ENCODE measurements at places on chromosomes 11 and 22. TPM values are rescaled to one million over a fixed set of nuclear protein-coding genes. Genes with fewer than 3 reads are reported as not detected.
A peak's percentile ranks its signal among the peaks of the same experiment; 100 is the strongest.

Gene KLHDC7B
- total RNA-seq: 6.2 TPM

Gene SAA1
- total RNA-seq: not detected

Gene GLB1L3
- total RNA-seq: 1.2 TPM

Gene AQP11
- total RNA-seq: 1.2 TPM

Gene KBTBD3
- 13.2 TPM for total RNA-seq

Gene SLC37A2
- 2.4 TPM for total RNA-seq

Gene MOV10L1
- total RNA-seq: not detected

Gene OR5A1
- total RNA-seq: not detected

DNA sequence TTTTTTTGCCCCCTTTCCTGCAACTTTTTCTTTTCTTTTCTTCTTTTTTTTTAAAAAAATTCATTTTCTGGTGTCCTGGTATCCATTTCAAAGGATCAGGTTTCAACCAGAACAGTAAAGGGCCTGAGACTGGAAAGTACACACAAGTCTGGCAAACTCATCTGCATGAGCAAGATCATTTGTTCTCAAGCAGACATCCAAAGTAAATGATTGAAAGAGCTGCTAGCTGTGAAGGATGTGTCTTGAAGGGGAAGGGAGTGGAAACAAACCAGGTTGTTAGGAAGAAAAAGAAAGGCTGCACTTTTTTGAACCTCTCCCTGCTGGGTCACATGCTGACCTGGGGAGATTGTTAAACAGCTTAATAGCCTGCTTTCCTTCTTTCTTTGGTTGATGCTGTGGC, 5.3 kb downstream of the YAP1 start:
- H3K4me1 ChIP-seq: peaks cover 12% of the 10 kb centered on the region
- peaks cover 32% of the 10 kb centered on the region for H3K27me3 ChIP-seq
- DNase-seq: no peak

DNA sequence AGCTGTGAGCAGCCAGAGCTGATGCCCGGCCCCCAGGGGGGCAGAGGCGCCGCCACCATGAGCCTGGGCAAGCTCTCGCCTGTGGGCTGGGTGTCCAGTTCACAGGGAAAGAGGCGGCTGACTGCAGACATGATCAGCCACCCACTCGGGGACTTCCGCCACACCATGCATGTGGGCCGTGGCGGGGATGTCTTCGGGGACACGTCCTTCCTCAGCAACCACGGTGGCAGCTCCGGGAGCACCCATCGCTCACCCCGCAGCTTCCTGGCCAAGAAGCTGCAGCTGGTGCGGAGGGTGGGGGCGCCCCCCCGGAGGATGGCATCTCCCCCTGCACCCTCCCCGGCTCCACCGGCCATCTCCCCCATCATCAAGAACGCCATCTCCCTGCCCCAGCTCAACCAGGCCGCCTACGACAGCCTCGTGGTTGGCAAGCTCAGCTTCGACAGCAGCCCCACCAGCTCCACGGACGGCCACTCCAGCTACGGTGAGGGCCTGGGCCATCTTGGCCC, 6.1 kb downstream of the CDC42EP1 start:
- no peaks in the 10 kb centered on the region for H3K36me3 ChIP-seq
- H3K27me3 ChIP-seq: peaks cover 10% of the 10 kb centered on the region
- no peak overlapping the region for H3K27ac ChIP-seq
- H3K4me1 ChIP-seq: peaks cover 33% of the 10 kb centered on the region

- no peak for DNase-seq
- no peaks in the 10 kb centered on the region for H3K36me3 ChIP-seq
- no peak overlapping the region for H3K27ac ChIP-seq
- H3K27me3 ChIP-seq: no peaks in the 10 kb centered on the region
- H3K4me1 ChIP-seq: no peaks in the 10 kb centered on the region
Measured at GRCh38 chr11:77557553-77557952, 32.2 kb upstream of the AQP11 start.

DNA sequence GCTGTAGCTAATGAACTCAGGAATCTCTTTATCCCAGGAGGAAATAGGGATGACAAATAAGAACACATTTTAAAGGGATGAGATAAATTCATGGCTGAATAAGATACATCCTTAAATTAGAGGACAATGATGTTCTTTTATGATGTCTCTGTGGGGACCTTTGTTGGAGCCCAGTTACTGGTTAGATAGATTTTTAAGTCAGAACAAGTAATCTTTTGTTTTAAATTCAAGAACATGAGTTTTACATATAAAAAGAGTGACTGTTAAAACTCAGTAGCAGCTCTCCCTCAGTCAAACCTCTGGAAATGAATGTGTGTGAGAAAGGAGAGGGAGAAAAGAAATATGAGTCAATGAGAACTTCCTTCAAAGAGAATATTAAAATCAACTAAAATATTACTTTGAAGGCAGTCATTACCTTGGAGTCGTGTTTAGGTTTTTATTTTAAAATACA, 241.6 kb downstream of the SWAP70 start:
- no peaks in the 10 kb centered on the region for H3K27me3 ChIP-seq
- H3K27ac ChIP-seq: no peak overlapping the region
- H3K4me1 ChIP-seq: no peaks in the 10 kb centered on the region
- H3K36me3 ChIP-seq: peaks cover 3% of the 10 kb centered on the region
- DNase-seq: no peak
- H3K4me3 ChIP-seq: no peak overlapping the region

DNA sequence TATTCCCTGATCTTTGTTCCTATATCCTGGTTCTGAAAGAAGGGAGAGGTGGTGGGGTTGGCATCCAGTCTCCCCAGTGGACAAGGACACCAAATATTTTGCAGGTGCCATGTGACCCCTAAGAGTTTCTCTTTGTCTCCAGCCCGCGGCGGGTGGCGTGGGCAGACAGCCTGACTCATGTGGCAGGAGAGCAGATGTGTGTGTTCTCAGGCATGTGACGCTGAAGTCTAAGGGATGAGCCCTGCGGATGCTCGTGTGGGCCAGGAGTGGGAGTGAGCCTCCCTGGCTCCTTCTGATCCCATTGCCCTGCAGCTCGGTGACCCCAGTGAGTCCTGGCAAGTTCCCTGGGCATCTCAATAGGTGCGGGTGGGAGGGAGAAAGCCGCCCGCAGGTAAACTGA, 94.8 kb upstream of the TBCEL start:
- no peak for DNase-seq
- H3K27ac ChIP-seq: no peak overlapping the region
- no peaks in the 10 kb centered on the region for H3K4me1 ChIP-seq
- no peak overlapping the region for H3K4me3 ChIP-seq
- H3K27me3 ChIP-seq: peaks cover 11% of the 10 kb centered on the region

GRCh38 chr11:16987205-16987568, 27.0 kb downstream of the PLEKHA7 start:
- H3K27ac ChIP-seq: peak overlapping the region; percentile 17
- peaks cover 20% of the 10 kb centered on the region for H3K4me1 ChIP-seq
- DNase-seq: no peak
- no peaks in the 10 kb centered on the region for H3K36me3 ChIP-seq

- no peak overlapping the region for H3K27ac ChIP-seq
- no peak for DNase-seq
- H3K27me3 ChIP-seq: peaks cover 36% of the 10 kb centered on the region
- no peak overlapping the region for H3K4me3 ChIP-seq
- no peaks in the 10 kb centered on the region for H3K4me1 ChIP-seq
Measured at GRCh38 chr11:113507341-113507740, 32.1 kb upstream of the DRD2 start.

- no peaks in the 10 kb centered on the region for H3K36me3 ChIP-seq
- DNase-seq: no peak
- H3K27ac ChIP-seq: no peak overlapping the region
- H3K4me3 ChIP-seq: no peak overlapping the region
- H3K4me1 ChIP-seq: peaks cover 26% of the 10 kb centered on the region
Measured at GRCh38 chr22:30214703-30215407, 31.7 kb downstream of the LIF start.

- no peaks in the 10 kb centered on the region for H3K4me1 ChIP-seq
- H3K27ac ChIP-seq: no peak overlapping the region
- no peak for DNase-seq
Measured at GRCh38 chr11:126914941-126915340, 85.6 kb downstream of the KIRREL3 start.

DNA sequence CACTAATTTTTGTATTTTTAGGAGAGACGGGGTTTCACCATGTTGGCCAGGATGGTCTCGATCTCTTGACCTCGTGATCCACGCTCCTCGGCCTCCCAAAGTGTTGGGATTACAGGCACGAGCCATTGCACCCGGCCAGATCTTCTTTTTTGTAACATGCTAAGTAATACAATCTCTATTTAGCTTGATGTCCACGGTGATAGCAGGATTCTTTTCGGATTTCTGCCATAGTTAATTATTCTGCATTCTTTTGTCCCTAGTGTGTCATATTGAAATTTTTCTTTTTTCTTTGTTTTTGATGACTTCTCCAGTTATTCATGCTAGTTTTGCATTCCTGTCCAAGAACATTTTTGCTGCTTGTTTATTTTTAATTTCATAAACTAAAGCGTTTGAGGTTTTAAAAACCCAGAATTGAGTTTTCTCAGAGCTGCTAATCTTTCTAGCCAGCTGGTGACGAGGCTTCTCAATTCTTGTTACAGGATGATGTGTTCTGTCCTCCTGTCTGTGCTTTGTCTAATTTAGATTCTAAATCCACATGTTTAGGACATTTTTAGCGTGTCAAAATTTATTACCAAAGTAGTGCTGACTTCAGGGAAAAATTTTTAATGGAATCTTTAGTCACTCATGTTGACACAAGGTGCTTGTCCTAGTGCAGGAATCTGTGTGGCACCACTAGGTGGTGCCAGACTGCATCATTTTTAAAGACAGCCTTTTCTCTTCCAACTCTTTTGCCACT, 21.8 kb downstream of the NF2 start:
- H3K4me1 ChIP-seq: peaks cover 69% of the 10 kb centered on the region
- DNase-seq: peak; percentile 37
- peak overlapping the region; percentile 89 for H3K27ac ChIP-seq
- H3K36me3 ChIP-seq: no peaks in the 10 kb centered on the region
- H3K4me3 ChIP-seq: peak overlapping the region; percentile 45

DNA sequence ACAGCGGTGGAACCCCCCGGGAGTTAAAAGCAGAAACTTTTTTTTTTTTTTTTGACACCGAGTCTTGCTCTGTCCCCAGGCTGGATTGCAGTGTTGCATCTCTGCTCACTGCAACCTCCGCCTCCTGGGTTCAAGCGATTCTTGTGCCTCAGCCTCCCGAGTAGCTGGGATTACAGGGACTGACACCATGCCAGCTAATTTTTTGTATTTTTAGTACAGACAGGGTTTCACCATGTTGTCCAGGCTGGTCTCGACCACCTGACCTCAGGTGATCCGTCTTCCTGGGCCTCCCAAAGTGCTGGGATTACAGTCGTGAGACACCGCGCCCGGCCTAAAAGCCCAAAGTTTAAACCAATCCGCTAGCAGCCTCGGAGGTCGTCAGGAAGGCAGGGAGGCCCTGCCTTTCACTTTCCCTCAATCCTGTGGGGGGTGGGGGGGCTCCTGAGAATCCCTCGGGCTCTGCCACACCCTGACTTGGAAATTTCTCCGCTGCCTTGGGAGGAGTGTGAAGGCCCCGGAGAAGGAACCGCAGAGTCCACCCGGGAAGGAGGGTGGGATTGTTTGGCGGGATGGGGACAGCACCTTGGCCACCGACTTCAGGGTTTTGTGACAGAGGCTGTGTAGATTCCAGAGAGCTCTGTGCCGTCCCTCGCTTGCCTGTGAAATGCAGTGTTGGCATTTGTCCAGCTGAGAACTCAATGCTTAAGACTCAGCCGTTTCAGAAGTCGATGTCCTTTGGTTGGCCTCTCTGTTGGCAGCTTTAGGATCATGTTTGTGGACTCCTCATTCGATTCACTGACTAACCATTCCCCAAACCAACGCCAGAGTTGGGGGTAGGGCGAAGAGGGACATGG, 1.0 kb downstream of the ARHGAP8 start:
- peak overlapping the region; percentile 71 for H3K4me3 ChIP-seq
- no peak for DNase-seq
- H3K4me1 ChIP-seq: peaks cover 4% of the 10 kb centered on the region
- no peak overlapping the region for H3K27ac ChIP-seq
- peaks cover 56% of the 10 kb centered on the region for H3K27me3 ChIP-seq

- H3K27ac ChIP-seq: no peak overlapping the region
- peaks cover 11% of the 10 kb centered on the region for H3K27me3 ChIP-seq
- no peaks in the 10 kb centered on the region for H3K36me3 ChIP-seq
- DNase-seq: no peak
Measured at GRCh38 chr22:29060251-29060869, 1.3 kb downstream of the C22orf31 start.

DNA sequence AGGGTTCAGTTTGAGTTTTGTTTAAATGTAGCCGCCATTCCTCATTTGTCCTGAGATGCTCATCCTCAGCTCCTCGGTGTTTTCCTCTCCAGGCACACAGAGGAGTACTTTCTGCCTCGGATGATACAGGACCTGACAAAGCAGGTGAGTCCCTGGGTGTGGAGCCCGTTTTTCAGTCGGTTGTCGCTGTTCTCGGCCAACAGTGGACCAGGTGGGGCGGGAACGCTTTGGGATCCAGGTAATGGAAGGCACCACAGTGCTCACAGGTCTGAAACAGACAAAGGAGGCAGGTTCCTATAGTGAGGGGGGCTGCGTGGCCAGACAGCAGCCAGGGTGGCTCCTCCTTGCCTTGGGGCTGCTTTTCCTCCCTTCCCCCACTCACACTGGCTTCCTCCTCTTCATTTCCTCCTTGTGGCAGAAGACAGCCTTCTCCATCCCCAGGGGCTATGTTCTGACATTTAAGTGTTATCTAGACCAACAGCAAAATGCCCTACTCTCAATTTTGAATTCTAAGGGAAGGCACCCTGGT, 19.4 kb downstream of the NADSYN1 start:
- H3K4me3 ChIP-seq: no peak overlapping the region
- DNase-seq: no peak
- H3K27me3 ChIP-seq: no peaks in the 10 kb centered on the region
- peaks cover 69% of the 10 kb centered on the region for H3K36me3 ChIP-seq
- no peak overlapping the region for H3K27ac ChIP-seq

- no peaks in the 10 kb centered on the region for H3K27me3 ChIP-seq
- DNase-seq: no peak
- H3K4me1 ChIP-seq: peaks cover 8% of the 10 kb centered on the region
- H3K36me3 ChIP-seq: peaks cover 17% of the 10 kb centered on the region
Measured at GRCh38 chr11:112235750-112236390, 9.6 kb downstream of the PTS start.

- no peaks in the 10 kb centered on the region for H3K36me3 ChIP-seq
- peaks cover 13% of the 10 kb centered on the region for H3K27me3 ChIP-seq
- no peaks in the 10 kb centered on the region for H3K4me1 ChIP-seq
- H3K4me3 ChIP-seq: no peak overlapping the region
- H3K27ac ChIP-seq: no peak overlapping the region
- no peak for DNase-seq
Measured at GRCh38 chr11:68666849-68667248, 17.5 kb upstream of the GAL start.

DNA sequence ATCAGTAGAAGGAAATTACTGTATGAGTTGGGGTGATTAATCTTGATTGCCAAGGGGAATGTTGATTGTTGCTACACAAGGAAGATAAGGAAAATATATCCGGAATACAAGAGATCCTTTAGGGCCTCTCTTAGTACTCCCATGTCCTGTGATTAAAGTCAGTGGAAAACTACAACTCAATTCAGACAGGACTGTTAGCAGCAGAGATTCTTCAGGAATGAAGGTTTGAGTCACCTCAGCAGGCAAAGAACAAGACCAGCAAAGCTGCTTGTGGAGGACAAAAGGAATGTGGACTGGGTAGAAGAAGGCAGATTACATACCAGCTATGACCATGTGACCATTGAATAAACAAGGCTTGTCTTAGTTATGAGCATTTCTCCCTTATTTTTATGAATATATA, 478.2 kb downstream of the BUD13 start:
- H3K36me3 ChIP-seq: peaks cover 3% of the 10 kb centered on the region
- no peaks in the 10 kb centered on the region for H3K4me1 ChIP-seq
- H3K27ac ChIP-seq: no peak overlapping the region
- H3K27me3 ChIP-seq: no peaks in the 10 kb centered on the region

GRCh38 chr11:33500861-33501479, 199.7 kb downstream of the C11orf91 start:
- H3K27ac ChIP-seq: no peak overlapping the region
- H3K4me3 ChIP-seq: no peak overlapping the region
- peaks cover 34% of the 10 kb centered on the region for H3K27me3 ChIP-seq
- no peak for DNase-seq
